ENCODE measurements at places on chromosomes 5 and 9. TPM values are rescaled to one million over a fixed set of nuclear protein-coding genes. Genes with fewer than 3 reads are reported as not detected.

- peaks cover 2% of the 10 kb centered on the region for H3K4me1 ChIP-seq
- H3K36me3 ChIP-seq, result peaks cover 21% of the 10 kb centered on the region
- no peak for DNase-seq
- H3K4me3 ChIP-seq, result no peak overlapping the region
These were observed 52.9 kb downstream of the MACROH2A1 start for GRCh38 chr5:135345956-135346731.

The TMEM171 gene
- total RNA-seq, result not detected

DNA sequence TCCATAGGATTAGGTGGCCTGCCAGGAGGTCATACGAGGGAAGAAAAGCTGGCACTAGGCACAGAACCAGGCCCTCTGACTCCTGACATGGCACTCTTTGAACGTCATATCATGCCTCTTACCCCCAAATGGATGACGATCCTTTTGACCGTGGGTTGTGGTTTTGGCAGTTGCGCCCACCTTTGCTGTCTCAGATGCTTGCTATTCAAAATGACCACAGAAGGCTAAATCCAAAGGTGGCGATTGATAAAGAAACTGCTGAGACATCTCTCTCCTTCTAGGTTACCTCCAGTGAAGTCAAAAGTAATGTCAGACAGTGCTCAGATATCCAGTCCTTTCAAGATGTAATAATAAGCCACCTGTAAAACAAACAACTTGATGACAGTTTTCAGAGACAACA is 385.0 kb downstream of the EFNA5 start:
- DNase-seq, result no peak
- no peak overlapping the region for H3K4me3 ChIP-seq
- no peak overlapping the region for H3K27ac ChIP-seq
- peaks cover 1% of the 10 kb centered on the region for H3K27me3 ChIP-seq
- no peaks in the 10 kb centered on the region for H3K36me3 ChIP-seq
- no peaks in the 10 kb centered on the region for H3K4me1 ChIP-seq

GRCh38 chr9:68955330-68955729 is 58.6 kb downstream of the PRKACG start:
- peaks cover 3% of the 10 kb centered on the region for H3K36me3 ChIP-seq
- peaks cover 8% of the 10 kb centered on the region for H3K4me1 ChIP-seq
- H3K4me3 ChIP-seq, result no peak overlapping the region
- H3K27ac ChIP-seq, result no peak overlapping the region
- peaks cover 25% of the 10 kb centered on the region for H3K27me3 ChIP-seq

DNA sequence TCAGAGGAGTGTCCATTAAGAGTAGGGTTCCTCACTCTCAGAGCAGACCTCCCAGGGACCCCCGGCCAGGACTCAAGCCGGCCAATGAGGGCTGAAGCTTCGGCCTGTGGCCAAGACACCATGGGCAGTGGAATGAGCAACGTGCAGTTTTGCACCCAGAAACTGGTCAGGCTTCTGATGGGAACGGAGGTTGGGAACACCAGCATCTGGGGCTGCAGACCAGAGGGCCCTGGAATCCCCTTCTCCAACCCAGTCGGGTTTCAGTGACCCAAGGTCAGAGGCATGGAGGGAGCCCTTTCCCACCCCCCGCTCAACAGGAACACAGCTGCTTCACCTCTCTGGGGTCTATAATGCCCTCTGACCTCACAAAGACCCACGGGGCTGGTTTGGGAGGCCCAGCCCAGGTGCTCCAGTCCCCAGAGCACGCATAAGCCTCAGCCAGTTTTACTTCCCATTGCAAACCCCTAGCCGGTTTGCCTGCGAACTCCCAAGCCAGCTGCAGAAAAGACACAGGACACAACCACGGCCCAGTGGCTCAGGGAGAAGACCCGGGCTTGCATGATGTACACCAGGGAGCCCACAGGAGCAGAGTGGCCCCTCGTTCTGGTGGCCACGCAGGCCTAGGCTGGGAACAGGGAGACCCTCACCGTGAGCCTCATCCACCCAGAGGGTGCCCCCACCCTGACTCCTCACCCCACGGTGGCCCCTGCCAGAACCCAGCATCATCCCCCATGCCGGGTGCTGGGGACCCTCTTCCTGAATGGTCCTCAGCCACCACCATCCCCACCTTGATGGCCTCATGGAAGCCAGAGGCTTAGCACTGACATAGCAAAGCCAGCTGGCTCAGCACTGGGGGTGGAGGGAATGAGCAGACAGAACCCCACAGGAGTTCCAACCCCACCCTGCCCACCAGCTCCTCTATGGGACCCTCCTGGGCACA is 30.6 kb downstream of the VAV2 start:
- H3K27ac ChIP-seq, result no peak overlapping the region
- DNase-seq, result no peak
- peaks cover 13% of the 10 kb centered on the region for H3K36me3 ChIP-seq
- H3K27me3 ChIP-seq, result no peaks in the 10 kb centered on the region

The PLAC8L1 gene
- total RNA-seq, result 2.3 TPM

DNA sequence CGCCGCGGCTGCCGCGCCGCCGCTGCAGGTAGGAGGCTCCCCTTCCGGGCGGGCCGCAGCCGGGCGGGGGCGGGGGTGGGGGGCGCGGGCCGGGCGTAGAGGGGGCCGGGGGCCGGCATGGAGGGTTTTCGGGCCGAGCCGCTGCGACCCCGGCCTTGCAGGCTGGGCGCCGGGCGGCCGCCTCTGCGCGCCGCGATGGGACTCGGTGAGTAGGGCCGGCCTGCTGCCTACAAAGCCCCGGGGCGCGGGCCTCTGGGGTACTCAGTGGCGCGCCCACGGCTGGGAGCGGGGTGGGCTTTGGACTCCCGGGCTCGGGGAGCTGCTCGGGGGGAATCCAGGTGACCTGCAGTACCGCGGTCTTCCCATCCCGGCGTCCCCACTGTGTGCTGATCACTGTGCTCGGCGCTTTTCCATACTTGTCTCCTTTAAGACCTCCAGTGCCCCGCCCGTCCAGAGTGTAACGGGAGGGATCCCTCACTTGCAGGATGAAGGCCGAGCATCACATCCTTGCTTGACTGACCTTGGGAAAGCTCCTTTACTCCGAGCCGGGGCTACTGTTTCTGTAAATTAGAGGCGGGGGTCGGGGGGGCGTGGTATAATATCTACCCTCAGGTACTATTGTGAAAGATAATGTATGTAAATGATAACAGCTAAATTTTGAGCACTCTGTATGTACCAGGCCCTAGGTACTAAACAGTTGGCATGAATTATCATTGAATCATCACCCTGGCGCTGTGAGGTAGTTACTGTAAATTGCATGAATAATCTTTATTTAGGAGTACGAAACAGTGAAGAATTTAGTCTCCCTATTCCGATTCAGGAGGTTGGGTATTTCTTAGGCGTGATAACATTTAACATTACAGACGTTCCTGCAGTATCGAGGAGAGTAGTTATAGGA is 672 bp downstream of the MSANTD3 start:
- H3K27me3 ChIP-seq, result peaks cover 4% of the 10 kb centered on the region
- DNase-seq, result no peak
- no peak overlapping the region for H3K27ac ChIP-seq
- H3K36me3 ChIP-seq, result no peaks in the 10 kb centered on the region

Data from naive thymus-derived CD8-positive, alpha-beta T cell (primary cell).